ENCODE measurements at places on chromosomes 4 and X. TPM values are rescaled to one million over a fixed set of nuclear protein-coding genes. Genes with fewer than 3 reads are reported as not detected.

PI4K2B gene
- polyA plus RNA-seq: 8.4 TPM

NUP62CL gene
- polyA plus RNA-seq: 0.90 TPM

BTK gene
- 1.6 TPM for polyA plus RNA-seq

SLITRK4 gene
- 5.2 TPM for polyA plus RNA-seq

GPRASP1 gene
- polyA plus RNA-seq: 10.4 TPM

RTL9 gene
- 1.8 TPM for polyA plus RNA-seq

SLC2A9 gene
- 3.4 TPM for polyA plus RNA-seq

EXOC1L gene
- polyA plus RNA-seq: not detected

Measured in forelimb muscle (tissue), 1 donor.